ENCODE measurements at places on chromosomes 3 and 15.

- DNase-seq = no peak
These were observed 107.2 kb upstream of the GBE1 start for GRCh38 chr3:81868597-81868996.

DNA sequence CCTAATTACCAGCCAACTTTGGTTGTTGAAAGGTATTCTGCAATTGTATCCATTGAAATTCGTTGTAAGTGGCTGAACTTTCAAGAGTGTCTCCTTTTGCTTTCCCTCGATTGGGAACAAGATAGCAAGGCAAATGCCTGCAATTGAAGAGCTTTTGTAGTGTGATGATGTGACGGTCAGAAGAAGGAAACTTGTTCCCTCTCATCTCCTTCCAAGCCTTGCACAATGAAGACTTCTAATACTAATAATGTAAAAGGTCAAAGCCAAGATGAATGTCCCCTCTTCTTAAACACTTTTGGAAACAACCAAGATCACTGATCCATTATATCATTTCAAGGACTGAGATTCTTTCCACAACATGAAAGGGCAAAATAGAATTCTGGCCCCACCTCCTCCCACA lies 101.9 kb upstream of the LMCD1 start:
- DNase-seq = no peak

DNA sequence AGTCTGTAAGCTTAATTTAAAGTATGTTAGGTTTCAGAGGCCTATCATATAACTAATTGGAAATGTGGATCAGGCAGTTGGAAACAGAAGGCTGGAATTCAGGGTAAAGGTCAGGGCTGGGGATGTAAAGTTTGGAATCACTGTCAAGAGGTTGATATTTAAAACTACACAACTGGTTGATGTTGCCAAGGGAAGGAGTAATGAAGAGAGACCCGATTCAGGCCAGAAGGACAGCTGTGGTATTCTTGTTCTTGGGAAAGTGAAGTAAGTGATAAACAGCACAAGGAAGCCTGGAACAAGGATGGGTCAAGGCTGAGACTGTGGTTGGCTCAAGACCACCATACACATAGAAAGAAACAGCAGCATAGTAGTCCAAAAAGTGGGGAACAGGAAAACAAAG lies 654.2 kb downstream of the NTRK3 start:
- DNase-seq = no peak

- no peak for DNase-seq
These were observed 314.7 kb downstream of the LPP start for GRCh38 chr3:188468662-188469061.

DNA sequence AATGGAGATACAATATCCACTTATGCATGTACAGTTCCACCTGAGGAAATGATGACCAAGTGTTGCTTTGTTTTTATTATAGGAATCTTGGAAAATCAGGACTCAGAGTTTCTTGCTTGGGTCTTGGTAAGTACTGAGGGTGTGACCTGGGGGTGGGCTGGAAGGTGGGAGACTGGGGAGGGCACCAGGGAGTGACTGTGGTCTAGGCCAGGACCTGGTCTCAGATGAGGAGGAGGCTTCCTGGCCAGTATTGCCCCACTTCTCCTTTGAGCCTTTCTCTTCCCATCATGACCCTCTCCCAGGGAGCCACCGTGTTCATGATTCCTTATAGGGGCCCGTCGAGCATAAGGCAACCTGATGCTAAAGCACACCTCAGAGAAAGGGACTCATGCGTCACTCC lies 133.4 kb downstream of the SSR3 start:
- no peak for DNase-seq

DNA sequence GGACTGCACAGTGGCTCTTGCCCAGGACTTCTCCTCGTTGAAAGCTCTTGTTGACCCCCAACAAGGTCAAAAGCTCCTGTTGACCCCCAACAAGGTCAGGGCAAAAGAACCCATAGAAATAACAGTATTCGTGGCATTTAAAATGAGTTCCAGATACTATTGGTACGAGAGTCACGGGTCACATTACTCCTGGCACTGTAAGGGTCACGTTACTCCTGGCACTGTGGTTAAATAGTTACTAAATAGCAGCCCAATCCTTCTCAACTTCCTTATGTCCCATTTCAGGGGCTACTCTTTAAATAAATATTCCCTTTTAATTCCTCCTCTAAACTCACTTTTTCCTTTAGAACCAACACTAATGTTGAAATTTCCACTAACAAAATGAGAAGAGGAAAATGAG lies 18.2 kb upstream of the ADCY5 start:
- no peak for DNase-seq

DNA sequence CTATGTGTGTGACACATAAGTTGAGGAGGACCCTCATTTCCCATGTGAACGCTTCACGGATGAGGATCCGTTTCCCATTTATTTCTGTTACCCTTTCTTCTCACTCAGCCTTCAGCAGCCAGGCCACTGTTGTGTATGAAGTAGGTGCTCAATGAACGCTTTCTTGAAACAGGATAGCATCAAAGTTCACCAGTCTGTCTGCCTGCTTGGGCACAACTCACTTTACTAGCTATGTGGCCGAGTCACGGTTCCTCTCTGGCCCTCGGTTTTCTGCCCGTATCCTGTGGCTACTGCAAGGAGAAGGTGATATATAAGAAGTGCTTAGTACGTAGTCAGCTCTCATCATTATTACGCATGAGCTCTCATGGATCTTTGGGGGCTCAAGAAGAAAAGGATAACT lies 22.4 kb downstream of the ACSBG1 start:
- no peak for DNase-seq

- no peak for DNase-seq
These were observed 7.5 kb upstream of the PLA2G4D start for GRCh38 chr15:42101861-42102260.

Measured in memory B cell (primary cell).